ENCODE measurements at places on chromosomes 2 and 18.

DNA sequence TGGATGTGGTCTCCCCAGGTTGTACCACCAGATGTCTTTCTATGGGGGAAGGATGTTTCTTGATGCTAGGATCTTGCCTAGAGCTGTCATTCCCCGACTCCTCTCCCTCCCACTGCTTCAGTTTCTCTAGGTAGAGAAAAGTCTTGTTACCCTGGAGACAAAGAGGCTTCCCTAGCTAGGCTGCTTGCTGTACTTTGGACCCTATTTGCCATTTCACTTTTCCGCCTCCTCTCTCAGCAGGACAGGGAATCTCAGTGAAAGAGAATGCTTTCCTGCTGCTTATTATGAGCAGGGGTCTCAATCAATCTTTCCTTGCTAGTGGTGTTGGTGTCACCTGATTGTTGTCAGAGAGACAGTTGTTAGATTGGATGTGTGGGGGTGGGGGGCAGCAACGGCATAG, 818.8 kb upstream of the GYPC start:
- no peak for DNase-seq

DNA sequence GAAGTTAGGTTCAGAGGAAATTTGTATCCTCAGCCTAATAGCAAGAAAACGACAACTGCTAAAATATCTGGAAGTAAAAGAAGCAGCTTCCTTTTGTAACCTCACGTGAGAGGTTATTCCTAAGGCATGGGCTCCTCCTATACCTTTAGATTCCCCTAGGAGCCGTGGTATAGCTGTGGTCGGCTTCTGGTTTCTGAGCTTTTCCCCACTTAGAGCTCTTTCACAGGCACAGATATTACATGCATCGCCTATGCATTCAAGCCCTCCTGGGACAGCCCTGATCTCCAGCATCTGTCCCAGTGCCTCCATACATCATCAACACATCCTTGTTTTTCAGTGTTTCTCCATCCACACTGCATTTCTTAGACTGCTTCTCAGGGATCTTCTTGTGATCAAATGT, 289.0 kb downstream of the ALPK2 start:
- no peak for DNase-seq

GRCh38 chr2:121348128-121348740, 63.2 kb upstream of the TFCP2L1 start:
- DNase-seq = no peak

- no peak for DNase-seq
Measured at GRCh38 chr2:147659051-147659450, 185.8 kb upstream of the ACVR2A start.

- peak; percentile 85 for DNase-seq
Measured at GRCh38 chr2:219369447-219369861, 18.3 kb downstream of the DNPEP start.

DNA sequence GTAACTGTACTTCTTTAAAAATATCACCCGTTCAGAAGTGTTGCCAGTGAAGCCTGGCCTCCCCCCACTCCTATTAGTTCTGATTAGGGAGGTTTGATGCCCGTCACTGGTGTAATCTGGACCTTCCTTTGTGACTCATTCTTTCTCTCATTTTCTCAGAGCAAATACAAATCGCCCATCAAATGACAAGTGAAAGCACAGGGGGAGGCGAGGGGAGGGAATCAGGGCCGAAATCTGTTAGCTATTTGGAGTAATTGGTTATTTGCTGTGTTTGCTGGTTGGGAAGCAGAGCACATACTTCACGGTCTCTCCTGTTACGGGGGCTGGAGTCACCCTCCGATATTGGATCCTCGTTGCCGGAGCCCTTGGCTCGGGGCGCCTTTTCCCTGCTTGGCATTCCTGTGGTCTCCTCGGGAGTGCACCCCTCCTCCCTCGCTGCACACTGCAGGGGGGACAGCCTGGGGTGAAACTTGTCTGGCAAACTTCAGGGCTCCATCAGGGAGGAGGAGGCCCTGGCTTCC, 178.1 kb downstream of the DYSF start:
- DNase-seq = peak; percentile 50
